Activated naive CD8-positive, alpha-beta T cell treated with anti-CD3 and anti-CD28 coated beads, Interleukin-2, amount 50 U/mL, for 24 hours (primary cell): ENCODE measurements at places on chromosomes 12 and 14.

GRCh38 chr14:100732766-100733100, 6.0 kb downstream of the DLK1 start:
- DNase-seq: no peak

- no peak for DNase-seq
Measured at GRCh38 chr12:122150127-122150681, 23.8 kb downstream of the IL31 start.

GRCh38 chr12:76124456-76124855, 40.0 kb upstream of the NAP1L1 start:
- no peak for DNase-seq

GRCh38 chr14:88882236-88882635, 57.8 kb downstream of the TTC8 start:
- no peak for DNase-seq

- DNase-seq: no peak
Measured at GRCh38 chr12:48973941-48974673, 2.6 kb upstream of the WNT10B start.

- no peak for DNase-seq
Measured at GRCh38 chr14:64850369-64851137, 29.2 kb downstream of the SPTB start.

- DNase-seq: no peak
Measured at GRCh38 chr14:26163761-26164160, 434.1 kb downstream of the NOVA1 start.

DNA sequence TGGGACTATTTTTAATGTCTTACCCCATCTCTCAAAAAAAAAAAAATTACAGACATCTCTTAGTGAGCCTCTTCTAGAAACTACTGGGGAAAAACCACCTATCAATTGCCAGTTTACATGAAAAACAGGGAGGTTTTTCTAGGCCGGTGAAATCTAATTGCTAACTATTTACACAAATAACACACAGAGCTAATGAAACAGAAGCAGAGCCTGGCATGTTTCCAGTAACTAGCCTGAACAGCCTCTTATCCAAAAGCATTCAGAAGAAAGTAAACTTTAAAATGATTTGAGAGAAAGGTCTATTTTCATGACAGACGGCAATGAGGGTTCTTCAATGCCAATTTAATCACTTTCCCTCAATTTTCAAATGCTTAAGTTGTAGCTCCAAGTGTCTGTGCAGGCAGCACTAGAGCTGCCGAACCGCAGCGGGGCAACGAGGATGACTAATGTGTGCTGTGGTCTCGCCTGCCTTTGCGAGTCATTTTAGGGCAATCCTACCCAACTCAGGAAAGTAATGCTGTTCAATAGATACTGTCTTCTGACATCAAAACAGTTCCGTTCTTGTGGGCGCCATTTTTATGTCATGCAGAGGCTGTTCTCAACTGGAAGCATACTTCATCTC, 84.6 kb downstream of the SETD3 start:
- peak; percentile 37 for DNase-seq

DNA sequence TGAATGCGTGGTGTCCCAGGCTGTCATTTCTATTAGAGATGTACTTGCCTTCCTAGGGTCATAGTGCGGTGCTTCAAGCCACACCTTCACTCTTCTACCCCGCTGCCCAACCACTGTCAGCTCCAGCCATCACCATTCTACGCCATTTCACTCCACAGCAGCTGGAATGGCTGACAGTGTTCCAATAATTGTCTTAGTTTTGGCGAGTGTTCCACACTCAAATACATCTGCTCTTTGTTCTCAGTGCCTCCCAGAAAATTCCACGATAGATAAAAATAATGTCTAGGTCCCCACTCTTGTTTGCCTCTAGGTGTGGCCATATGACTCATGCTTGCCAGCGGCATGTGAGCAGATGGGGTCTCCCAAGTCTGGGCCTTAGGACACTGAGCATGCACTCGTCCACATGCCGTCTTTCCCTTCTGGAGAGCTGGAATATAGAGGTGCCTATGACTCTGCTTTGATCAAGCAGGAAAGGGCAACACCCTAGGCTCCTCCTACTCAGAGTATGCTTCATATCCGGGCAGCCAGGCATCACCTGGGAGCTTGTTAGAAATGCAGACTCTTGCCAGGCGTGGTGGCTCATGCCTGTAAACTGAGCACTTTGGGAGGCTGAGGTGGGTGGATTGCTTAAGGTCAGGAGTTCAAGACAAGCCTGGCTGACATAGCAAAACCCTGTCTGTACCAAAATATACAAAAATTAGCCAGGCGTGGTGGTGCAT, 163.0 kb downstream of the BRMS1L start:
- no peak for DNase-seq

- DNase-seq: no peak
Measured at GRCh38 chr12:30440826-30441602, 254.7 kb downstream of the IPO8 start.

GRCh38 chr14:75835737-75836136, 146.1 kb downstream of the TGFB3 start:
- DNase-seq: no peak

DNA sequence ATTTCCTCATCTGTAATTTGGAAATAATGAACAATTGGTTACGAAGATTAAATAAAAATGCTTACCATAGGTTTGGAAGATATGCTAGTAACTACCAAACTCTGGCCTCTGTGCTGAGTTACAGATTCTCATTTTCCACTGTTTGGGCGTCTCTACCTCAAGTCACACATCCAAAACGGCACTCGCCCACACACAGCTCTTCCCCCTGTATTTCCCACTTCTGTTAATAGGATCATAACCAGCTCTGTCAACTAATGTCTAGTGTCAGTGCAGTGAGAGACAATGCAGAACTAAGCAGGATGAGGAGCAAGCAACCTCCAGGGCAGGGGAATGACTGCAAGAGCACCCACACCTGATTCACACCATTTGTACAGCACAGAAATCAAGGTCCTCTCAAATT, 10.9 kb upstream of the SYCP3 start:
- DNase-seq: no peak

GRCh38 chr12:71029302-71029701, 108.8 kb upstream of the PTPRR start:
- DNase-seq: no peak

DNA sequence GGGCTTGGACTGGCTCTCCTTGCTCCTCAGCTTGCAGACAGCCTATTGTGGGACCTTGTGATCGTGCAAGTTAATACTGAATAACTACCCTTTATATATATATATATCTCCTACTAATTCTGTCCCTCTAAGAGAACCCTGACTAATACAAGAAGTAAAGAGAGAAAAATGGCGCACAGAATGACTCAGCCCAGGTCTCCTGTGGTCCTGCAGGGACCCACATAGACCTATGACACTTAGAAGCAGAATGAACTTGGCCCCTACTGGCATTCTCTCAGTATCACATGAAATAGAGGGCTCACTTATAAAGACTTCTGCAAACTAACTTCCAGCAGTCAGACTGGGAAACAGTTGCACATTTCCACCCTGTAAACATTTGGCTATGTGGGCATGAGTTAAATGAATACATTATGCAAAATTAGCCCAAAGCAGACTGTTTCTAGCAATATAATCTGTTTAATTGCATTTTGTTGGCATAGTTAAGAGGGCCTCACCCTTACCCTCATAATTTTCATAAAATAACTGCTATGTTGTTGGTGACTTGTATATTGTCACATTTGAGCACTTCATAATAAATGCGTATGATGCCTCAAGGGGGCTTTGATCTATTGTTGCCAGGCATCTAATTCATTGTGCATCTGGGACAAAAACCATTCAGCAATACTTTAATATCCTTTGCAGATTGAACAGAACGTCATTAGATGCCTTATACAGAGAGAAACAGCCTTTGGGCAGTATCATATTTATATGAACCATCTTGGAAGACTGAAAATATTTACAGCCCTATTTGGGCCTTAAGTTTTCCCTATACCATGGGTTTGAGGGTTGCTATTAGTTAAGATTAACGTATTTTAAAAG, 349.7 kb upstream of the DIO2 start:
- DNase-seq: no peak

DNA sequence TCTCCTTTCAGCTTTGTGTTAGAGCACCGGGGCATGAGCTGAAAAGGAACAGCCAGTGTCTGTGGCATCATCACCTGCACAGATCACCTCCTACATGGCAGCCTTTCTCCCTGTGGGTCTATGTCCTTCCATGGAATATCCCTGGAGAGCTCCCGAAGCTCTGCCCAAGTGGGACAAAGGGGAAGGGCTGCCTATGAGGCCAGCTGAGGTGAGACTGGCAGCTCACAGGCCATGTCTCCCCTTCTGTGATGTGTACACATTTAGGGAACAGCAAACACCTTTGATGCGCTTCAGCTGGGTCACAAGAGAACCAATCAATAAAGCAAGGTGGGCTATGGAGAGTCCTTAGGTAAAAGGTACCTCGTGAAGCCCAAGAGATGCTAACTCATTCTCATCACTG, 4.1 kb downstream of the PROX2 start:
- no peak for DNase-seq

- DNase-seq: no peak
Measured at GRCh38 chr12:32891526-32891925, 5.1 kb downstream of the PKP2 start.

- DNase-seq: no peak
Measured at GRCh38 chr12:28869197-28869596, 279.9 kb upstream of the FAR2 start.

- DNase-seq: no peak
Measured at GRCh38 chr12:70043490-70044138, 199.6 kb upstream of the CNOT2 start.

GRCh38 chr14:73386342-73386741, 72.0 kb downstream of the NUMB start:
- no peak for DNase-seq

- DNase-seq: no peak
Measured at GRCh38 chr12:132783917-132784531, 22.4 kb upstream of the ANKLE2 start.

DNA sequence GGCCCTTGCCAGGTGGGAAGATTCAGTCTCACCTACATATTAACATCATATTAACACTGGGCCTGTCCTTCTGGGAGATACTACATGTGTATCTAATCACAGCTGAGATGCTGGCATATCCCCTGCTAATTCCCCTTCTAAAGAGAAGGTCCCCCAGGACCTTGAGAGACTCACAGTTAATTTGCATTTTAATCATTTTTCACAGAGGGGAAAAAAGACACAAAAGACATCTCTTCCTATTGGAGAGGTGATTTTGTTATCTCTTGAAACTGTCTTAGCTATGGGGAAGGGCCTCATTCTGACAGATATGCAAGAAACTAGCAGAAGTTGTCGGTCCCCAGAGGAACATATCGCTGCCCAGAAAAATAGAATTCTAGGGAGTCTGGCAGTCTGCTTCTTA, 7.5 kb downstream of the C14orf132 start:
- DNase-seq: no peak

GRCh38 chr14:91303091-91303923, 58.8 kb upstream of the GPR68 start:
- peak; percentile 91 for DNase-seq

DNA sequence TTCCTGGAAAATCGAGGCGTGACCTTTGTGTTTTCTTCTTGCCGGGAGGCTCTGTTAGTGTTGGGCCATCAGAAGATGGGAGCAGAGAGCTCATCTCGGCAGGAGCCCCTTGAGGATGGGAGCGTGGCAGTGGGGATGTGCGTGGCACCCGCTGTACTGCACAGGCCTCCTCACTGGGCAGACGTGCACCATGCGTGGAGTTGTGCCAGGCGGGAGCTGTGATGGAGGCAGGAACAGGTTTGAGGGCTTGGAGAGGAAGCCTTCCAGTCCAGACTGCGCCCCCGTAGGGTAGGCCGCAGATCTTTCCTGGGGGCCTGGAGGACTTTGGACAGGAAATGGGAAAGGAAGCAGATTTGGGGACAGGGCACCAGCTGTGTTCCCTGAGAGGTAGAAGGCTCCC, 197.5 kb downstream of the TSPAN9 start:
- no peak for DNase-seq

GRCh38 chr14:87754520-87755223, 238.3 kb downstream of the GALC start:
- no peak for DNase-seq

GRCh38 chr12:103441437-103442181, 54.2 kb downstream of the C12orf42 start:
- DNase-seq: peak; percentile 46

- DNase-seq: no peak
Measured at GRCh38 chr12:26750531-26751175, 82.3 kb downstream of the ITPR2 start.

- no peak for DNase-seq
Measured at GRCh38 chr12:46921048-46921763, 95.4 kb upstream of the SLC38A4 start.

GRCh38 chr12:77746096-77746495, 84.6 kb upstream of the NAV3 start:
- no peak for DNase-seq

DNA sequence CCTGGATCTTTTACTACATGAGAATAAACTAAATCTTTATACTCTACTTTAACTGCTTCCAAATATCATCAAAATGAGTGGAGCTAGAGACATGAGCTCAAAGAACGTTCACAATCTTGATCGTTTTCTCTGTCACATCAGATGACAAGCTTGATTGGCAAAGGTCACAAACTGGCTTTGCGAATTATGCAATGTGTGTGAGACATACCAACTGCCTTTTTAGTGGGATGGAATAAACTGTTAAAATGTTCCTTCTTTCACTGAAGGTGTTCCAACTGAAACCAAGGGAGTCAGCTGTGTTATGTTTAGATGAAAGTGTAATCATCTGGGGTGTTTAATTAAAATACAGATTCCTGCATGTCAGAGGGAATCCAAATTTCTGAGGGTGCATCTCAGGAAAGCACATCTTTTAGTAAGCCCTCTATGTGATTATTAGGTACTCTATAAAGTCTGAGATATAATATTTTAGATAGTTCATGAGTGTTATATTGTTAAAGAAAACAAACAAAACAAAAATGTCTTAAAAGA, 21.9 kb downstream of the KITLG start:
- DNase-seq: no peak

DNA sequence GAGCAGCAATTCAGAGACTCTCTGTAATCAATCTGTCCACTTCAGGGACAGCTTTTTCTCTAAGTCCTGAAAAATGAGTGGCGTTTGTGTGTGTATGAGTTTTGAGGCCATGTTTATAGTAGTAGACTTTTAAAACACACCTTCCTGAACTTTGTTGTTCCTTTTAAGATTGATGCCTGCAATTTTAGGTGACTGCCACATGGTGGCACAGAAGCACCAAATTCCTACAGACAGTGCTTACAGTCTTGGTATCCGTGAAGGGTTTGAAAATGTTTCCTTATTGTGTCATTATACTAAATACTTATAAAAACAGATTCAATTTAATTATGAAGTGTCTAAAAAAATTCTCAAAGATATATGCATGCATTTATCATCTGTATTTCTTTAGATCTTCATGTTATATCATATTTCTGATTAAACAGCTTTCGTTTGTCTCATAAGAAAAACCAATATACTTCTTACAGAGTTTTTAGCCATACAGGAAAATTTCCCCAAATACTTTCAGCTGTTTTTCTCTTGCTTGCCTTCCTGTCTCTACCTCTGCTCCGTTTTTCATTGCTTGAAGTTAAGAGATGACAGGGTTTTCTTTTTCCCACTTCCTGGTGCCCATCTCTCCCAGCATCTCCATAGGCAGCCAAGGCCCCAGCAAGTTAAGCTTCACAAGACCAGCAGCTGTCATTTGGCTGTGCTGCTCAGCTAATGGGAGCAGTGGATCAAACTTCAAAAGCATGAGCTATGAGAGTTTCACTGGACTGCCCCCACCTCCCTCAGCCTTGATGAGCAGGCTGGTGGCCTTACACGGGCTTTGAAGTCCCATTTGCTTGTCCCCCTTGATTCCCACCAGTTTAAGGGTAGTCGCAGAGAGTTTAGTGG, 259.6 kb downstream of the AKAP6 start:
- DNase-seq: no peak

- no peak for DNase-seq
Measured at GRCh38 chr14:52711666-52712065, 4.7 kb downstream of the PSMC6 start.

- DNase-seq: no peak
Measured at GRCh38 chr14:98899441-98899840, 372.6 kb downstream of the BCL11B start.
